ENCODE measurements at places on chromosomes 1 and 21. TPM values are rescaled to one million over a fixed set of nuclear protein-coding genes. Genes with fewer than 3 reads are reported as not detected.

DNA sequence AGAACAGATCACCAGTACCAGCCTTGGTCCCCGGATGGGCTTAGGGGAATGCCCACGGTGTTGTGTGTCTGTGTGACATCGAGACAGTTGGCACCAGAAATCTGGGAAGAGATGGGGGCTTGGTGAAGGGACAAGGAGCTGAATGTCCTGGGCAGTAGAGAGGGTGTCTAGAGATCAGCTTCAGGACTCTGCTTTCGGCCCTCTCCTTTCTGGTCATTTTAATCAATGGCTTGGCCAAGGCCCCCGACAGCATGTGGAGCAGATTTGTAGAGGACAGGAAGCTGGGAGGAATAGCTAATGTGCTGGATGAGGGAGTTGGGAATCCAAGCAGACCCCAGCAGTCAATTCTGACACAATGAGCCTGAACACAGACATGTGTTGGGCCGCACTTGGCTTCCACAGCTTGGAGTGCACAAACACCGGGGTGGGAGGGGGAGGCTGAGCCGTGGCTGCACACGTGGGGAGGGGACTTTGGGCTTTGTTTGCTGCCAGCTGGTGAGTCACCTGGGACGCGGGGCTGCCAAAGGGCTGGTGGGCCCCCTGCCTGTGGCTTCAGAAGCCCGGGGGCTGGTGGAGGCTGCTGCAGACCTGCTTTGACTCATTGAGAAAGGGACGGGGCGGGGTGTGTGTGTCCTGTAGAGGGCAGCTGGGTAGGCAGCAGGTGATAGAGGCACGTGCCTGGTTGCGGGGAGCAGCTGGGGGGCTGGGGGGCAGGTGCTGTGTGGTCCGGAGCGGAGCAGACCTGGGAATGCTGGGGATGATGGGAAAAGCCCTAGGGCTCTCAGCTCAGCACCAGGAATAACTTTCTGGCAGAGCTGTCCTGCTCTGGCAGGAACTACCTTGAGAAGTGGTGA is 20.9 kb downstream of the SLC1A7 start:
- no peak for DNase-seq

The PRRX1 gene
- polyA plus RNA-seq: not detected

- DNase-seq: no peak
Observed at GRCh38 chr1:115134231-115134630, 44.9 kb upstream of the TSPAN2 start.

GRCh38 chr21:31557421-31558188 is 101.9 kb upstream of the SOD1 start:
- DNase-seq: no peak

The RNU1-4 gene
- polyA plus RNA-seq: not detected

GRCh38 chr1:101073836-101074235 is 48.3 kb upstream of the DPH5 start:
- no peak for DNase-seq

The TMEM82 gene
- polyA plus RNA-seq: not detected

DNA sequence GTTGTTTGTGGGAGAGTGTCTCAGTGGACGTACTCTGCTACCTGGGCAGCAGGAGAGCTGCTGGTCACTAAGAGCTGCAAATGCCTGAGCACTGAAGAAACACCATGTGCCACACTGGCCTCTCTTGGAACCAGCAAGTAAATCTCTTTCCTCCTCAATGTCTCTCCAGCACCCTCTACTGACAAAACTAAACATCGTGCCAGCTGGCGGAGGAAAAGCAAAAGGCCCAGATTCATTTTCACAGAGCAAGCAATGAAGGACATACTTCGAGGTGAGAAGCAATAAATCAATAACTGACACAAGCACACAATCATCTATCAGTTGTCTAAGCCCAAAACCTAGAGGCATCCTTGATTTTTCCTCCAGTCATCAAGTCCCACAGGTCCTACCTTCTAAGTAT is 78.1 kb downstream of the RERE start:
- DNase-seq: no peak

GRCh38 chr1:156118177-156118868 is 3.8 kb downstream of the LMNA start:
- DNase-seq: peak; percentile 58

DNA sequence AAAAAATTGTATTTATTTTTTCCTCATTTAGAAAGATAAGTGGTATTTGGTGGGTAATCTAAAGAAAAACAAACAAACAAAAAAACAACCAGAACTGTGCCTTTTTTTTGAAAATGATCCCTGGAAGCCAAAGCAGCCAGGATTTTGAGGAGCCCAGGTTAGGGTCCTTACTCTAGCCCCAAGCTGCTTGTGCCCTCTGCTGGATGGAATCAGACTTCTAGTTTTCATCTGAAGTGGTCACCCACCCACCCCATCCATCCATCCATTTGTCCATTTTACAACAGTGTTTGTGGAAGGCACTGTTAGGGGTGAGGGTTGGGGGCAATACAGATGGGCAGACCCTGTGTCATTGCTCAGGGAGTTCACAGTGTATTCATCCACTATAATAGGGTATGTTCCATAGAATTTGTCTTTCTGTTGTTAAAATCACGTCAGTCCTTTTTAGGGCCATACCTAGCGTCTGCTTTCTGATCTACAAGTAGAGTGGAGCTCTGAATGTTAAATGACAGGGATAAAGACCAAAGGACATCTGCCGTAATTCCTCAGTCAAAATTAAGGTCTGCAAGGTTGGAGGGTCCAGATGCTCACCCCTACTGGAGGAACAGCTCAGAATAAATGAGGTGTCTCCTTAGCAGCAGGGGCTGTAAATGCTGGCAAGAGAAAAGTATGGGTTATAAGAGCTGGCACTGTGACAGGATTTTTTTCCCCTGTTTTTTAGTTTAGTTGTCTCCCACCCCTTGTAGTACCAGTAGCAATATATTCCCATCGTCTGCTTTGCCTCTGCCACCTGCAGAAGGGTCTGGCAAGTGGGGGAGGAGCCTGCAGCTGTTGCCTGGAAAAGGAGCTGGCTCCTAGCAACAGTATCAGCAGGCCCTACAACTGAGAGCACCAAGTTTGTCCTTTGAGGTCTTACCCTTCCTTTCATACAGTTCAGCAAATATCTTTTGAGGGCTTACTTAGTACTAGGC is 3.2 kb downstream of the LRRC42 start:
- no peak for DNase-seq

All from foreskin keratinocyte (primary cell).